ENCODE measurements at places on chromosomes 7 and 10.

DNA sequence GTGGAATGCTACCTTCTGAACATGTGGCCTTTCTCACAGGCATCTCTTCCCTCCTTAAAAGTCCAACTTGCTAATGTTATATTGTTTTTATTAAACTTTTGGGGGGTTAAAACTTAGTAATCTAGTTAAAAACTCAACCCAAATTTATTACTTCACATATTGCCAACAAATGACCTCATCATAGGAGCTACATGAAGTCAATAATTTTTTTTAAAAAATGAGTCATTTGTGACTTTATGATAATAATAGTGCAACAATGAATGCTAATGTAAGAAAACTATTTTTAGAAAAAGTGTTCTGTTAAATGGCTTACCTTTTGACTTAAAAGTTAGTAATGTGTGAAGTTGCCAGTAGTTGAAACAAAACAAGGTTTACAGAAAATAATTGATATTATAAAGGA, 325.9 kb upstream of the FZD1 start:
- no peak for DNase-seq

- no peak for DNase-seq
Measured at GRCh38 chr7:39605087-39605486, 18.3 kb upstream of the RALA start.

DNA sequence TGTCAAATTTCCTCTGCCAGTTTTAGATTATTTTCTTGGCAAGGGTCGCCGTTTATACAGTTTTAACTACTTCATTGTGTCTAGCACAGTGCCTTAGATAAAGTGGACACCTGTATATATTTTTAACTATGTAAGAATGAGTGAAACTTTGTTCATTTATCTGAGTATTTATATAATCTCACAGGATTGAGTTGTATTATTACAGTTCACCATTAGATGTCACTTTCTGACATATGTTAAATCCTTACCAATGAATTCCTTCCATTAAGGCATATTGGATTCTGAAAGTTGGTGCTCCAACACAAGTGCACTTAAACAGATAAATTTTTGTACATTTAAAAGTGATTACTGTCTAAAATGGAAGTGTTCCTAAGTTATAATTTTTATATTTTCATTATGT, 43.0 kb downstream of the ZMYND11 start:
- DNase-seq: no peak

DNA sequence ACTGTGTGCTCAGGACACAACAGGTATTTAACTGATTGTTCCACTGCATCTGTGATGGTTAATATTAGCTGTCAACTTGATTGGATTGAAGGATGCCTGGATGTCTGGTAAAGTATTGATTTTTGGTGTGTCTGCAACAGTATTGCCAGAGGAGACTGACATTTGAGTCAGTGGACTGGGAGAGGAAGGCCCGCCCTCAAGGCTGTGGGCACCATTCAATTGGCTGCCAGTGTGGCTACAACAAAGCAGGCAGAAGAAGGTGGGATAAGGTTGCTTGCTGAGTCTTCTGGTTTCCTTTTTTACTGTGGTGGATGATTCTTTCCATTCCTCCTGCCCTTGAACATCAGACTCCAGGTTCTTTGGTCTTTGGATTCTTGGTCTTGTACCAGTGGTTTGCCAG, 137.1 kb upstream of the FAM13C start:
- DNase-seq: no peak

DNA sequence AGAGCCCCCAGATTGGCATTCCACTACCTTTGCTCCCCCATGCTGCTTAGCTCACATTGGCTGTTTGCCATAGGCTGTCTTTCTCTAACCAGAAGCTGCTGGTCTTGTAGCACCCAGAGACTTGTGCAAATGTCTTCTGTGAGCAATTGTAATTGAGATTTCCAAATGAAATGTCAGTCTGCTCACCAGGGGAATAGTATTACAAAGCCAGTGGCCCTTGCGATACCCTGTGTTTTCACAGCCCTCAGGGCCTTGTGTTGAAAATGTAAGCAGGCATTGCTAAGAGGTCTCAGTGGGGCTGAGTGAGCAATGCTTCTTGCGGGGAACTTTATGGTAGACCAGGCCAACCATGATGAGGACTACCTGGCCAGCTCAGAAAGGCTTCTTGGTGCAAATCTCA, 746.5 kb downstream of the LRMDA start:
- no peak for DNase-seq

DNA sequence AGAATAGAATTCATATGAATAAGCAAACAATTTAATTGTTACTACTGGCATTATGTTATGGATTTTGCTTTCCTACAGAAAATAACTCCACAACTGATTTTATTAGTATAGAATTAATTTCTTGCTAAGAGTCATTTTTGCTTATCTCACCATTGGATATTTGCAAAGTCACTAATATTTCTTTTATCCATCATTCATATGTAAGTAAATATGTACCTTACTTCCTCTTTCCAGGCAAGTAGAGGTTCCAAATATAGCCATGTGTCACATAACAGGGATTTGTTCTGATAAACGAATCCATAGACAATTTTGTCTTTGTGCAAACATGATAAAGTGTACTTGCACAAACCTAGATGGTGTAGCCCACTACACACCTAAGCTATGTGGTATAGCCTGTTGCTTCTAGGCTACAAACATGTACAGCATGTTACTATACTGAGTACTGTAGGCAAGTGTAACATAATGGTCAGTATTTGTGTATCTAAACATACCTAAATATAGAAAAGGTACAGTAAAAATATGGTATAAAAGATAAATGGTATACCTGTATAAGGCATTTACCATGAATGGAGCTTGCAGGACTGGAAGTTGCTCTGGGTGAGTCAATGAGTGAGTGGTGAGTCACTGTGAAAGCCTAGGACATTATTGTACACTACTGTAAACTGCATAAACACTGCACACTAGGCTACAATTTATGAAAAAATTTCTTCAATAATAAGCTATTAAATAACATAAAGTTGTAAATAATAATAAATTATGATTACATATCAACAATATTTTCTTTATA, 18.3 kb downstream of the KLLN start:
- no peak for DNase-seq

All from cortex of kidney (tissue), 1 donor.